Thyroid gland (tissue), 4 donors: ENCODE measurements at places on chromosomes 11 and 22.

- DNase-seq = no peak
Observed at GRCh38 chr11:119120639-119121007, 757 bp upstream of the HINFP start.

GRCh38 chr22:30025221-30025620 is 55.0 kb upstream of the HORMAD2 start:
- DNase-seq = peak; percentile 89

DNA sequence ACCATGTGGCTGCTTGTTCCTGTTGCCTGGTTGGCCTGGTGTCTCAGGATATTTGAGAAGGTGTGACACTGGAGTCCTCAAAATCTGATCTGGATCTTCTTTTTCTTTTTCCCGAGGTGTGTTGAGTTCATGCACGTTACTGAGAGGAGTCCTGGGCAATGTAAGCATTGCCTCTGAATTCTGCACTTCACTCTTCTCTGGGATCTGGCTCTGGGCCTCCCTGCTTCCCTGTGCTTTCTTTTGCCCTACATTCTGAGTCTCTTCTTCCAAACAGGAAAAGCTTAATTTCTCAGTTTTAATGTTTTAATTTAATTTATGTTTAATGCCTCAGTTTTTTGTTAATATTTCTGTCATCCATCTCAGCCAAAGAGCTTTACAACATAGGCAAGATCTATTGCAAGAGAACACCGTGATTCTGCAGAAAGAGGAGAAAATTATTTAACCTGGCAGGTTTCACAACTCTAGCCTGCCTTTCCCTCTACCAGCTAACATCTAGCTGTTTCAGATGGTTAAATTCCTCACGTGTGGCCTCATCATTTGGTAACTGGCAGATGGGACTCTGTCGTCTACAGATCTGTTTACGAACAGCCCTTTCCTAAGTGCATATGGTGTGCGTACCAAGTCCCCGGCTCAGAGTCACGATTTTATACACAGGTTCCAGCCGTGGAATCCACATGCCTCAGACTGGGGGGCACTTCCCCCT is 24.7 kb downstream of the LDLRAD3 start:
- DNase-seq = no peak

- DNase-seq = no peak
Observed at GRCh38 chr11:81492923-81493445, 1240.7 kb downstream of the FAM181B start.

GRCh38 chr22:19568337-19569275 is 44.4 kb upstream of the CLDN5 start:
- peak; percentile 22 for DNase-seq

- peak; percentile 22 for DNase-seq
Observed at GRCh38 chr11:66363805-66364535, 7.6 kb downstream of the SLC29A2 start.

DNA sequence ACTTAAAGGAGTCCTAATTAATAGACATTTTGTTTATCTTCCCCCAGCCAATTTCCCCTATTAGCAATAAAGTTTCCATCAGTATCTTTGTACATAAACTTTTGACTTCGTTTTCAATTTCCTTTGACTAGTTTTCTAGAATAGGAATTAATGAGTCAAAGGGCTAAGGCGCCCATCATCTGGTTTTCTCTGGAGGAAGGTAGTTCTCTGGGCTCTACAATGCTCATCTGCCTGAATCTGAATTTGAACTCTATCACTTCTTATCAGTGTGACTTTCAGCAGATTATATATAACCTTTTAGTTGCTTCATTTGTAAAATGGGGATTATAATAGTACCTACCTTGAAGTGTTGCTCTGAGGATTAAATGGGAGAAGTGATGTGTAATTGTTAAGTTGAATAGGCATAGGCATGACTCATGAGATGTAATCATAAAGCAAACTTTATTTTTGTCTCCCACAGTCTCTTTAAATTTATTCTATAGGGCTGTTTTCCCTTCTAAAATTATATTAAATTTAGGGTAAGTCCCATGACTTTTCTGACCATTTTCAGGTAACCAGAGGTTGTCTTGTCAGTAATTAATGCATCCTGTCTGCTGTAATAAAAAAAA is 5.8 kb upstream of the TUB start:
- no peak for DNase-seq

- no peak for DNase-seq
Observed at GRCh38 chr22:30893434-30894370, 74.9 kb downstream of the MORC2 start.
